Mesothelial cell of epicardium (in vitro differentiated cells): ENCODE measurements at places on chromosomes 1 and 21. TPM values are rescaled to one million over a fixed set of nuclear protein-coding genes. Genes with fewer than 3 reads are reported as not detected.

GRCh38 chr21:34612056-34612455, 2.9 kb downstream of the RCAN1 start:
- no peak overlapping the region for H3K4me3 ChIP-seq
- H3K27ac ChIP-seq, result no peak overlapping the region

DNA sequence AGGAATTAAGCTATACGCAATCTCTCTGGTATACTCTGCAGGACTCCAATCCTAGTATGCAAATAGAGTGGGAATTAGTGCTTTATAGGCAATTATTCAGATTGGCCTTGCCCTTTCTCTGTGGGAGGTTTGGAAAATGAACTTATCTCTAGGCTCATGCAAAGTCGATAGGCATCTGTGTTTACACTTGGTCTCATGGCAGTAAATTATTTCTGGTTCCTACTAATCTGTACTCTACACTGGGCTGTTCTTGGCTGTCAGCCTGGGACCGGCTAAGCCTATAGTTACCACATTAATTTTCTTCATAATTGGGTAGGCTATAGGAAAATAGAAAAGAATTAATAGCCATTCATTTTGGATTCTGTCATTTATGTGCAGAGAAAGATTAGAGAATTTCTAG, 544.6 kb downstream of the AMY1C start:
- H3K4me1 ChIP-seq, result peaks cover 4% of the 10 kb centered on the region
- no peaks in the 10 kb centered on the region for H3K36me3 ChIP-seq
- H3K27ac ChIP-seq, result no peak overlapping the region
- H3K27me3 ChIP-seq, result no peaks in the 10 kb centered on the region
- no peak for DNase-seq
- H3K4me3 ChIP-seq, result no peak overlapping the region

DNA sequence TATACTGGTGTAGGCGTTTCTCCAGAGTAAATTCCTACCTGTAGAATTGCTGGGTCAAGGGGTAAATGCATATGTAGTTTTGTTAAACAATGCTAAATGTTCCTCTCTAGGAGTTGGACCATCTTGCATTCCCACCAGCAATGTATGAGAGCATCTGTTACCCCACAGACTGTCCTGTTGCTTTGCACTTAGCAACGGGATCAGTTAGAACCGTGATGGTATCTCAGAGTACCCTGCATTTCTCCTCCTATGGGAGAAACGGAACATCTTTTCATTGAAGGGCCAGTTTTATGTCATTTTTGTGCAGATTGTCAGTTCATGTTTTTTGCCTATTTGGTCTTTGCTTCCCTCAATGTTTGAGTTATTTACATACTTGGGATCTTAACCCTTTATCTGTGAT, 18.0 kb upstream of the RIPPLY3 start:
- H3K27me3 ChIP-seq, result no peaks in the 10 kb centered on the region
- H3K36me3 ChIP-seq, result peaks cover 10% of the 10 kb centered on the region
- peaks cover 7% of the 10 kb centered on the region for H3K4me1 ChIP-seq
- no peak overlapping the region for H3K27ac ChIP-seq
- peak overlapping the region; percentile 53 for H3K4me3 ChIP-seq
- DNase-seq, result no peak

GRCh38 chr1:153431928-153432327, 15.6 kb downstream of the S100A7A start:
- H3K27ac ChIP-seq, result no peak overlapping the region
- DNase-seq, result no peak
- H3K36me3 ChIP-seq, result no peaks in the 10 kb centered on the region
- H3K4me1 ChIP-seq, result no peaks in the 10 kb centered on the region

DNA sequence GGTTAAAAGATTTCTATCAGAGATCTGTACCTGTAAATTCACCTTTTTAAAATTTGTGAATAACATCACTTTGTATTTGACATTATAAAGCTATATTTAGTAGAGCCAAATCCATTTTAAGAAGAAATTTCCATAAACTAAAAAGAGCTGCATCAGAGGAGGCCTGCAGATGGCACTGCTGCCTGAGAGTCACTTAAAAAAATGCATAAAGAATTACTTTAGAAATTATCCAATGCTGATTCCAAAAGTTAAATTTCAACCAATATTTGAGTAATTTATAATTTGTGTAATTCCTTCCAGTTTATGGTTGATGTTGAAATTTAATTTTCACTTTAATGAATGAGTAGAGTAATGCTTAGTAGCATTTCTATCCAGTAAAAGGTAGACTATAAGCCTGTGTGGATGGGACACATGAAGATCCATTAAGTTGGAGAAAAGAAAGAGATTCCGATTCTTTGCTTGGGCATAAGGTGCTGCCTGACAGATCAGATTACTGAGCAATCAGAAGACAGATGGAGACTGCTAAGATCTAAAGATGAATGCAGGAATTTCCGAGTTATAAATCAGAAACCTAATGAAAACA, 20.7 kb upstream of the RPE65 start:
- H3K36me3 ChIP-seq, result peaks cover 2% of the 10 kb centered on the region
- H3K4me1 ChIP-seq, result peaks cover 3% of the 10 kb centered on the region
- no peaks in the 10 kb centered on the region for H3K27me3 ChIP-seq
- no peak overlapping the region for H3K27ac ChIP-seq

- H3K27me3 ChIP-seq, result peaks cover 23% of the 10 kb centered on the region
- no peak for DNase-seq
- peaks cover 15% of the 10 kb centered on the region for H3K4me1 ChIP-seq
- no peaks in the 10 kb centered on the region for H3K36me3 ChIP-seq
Measured at GRCh38 chr1:62194651-62195544, at the start of gene L1TD1. Gene L1TD1 (plus strand): TSS chr1:62194849. CDS start chr1:62206629, 11,780 bp downstream.

GRCh38 chr1:222106377-222106776, 364.5 kb upstream of the DUSP10 start:
- H3K36me3 ChIP-seq, result no peaks in the 10 kb centered on the region
- DNase-seq, result no peak
- peaks cover 6% of the 10 kb centered on the region for H3K4me1 ChIP-seq
- H3K27me3 ChIP-seq, result peaks cover 42% of the 10 kb centered on the region
- H3K4me3 ChIP-seq, result no peak overlapping the region
- H3K27ac ChIP-seq, result no peak overlapping the region

- no peak overlapping the region for H3K4me3 ChIP-seq
- DNase-seq, result peak; percentile 34
- H3K4me1 ChIP-seq, result no peaks in the 10 kb centered on the region
- no peaks in the 10 kb centered on the region for H3K36me3 ChIP-seq
- H3K27ac ChIP-seq, result no peak overlapping the region
Measured at GRCh38 chr21:41360072-41360821, 1.6 kb upstream of the MX2 start.

- DNase-seq, result no peak
- H3K27ac ChIP-seq, result no peak overlapping the region
- H3K4me3 ChIP-seq, result no peak overlapping the region
Measured at GRCh38 chr1:86696522-86696921, 7.9 kb upstream of the SH3GLB1 start.

The HMGN2 gene
- 466 to 497 TPM (median 481 TPM) in 3 replicates for total RNA-seq

The TMPRSS2 gene
- 1.3 to 2.6 TPM (median 1.9 TPM) in 3 replicates for total RNA-seq

The LIPI gene
- not detected in 3 replicates for total RNA-seq
